Fibroblast of the aortic adventitia (primary cell): ENCODE measurements at places on chromosomes 4 and X. TPM values are rescaled to one million over a fixed set of nuclear protein-coding genes. Genes with fewer than 3 reads are reported as not detected.
A peak's percentile ranks its signal among the peaks of the same experiment; 100 is the strongest.

GRCh38 chr4:140251571-140251970 is 97.6 kb upstream of the MAML3 start:
- DNase-seq: no peak

GRCh38 chrX:127726227-127726626 is 326.0 kb downstream of the ACTRT1 start:
- no peak for DNase-seq

DNA sequence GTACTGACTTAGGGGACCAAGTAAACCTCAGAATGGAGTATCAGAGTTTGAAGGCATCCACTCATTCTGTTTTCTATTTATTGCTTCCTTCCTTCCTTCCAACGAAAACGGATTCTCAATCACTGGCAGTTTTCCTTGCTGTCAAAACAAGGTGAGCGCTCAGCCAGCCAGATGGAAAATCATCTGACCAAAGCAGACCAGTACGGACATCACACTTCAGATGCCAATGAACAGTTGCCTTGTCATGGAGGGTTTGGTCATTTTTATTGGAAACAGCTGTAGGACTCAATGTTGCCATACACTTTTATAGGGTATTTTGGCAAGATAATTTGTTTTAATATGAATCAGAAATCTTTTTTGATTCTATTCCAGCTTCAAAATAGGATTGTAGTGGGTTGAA is 16.6 kb downstream of the GEMIN8 start:
- peak; percentile 42 for DNase-seq

GRCh38 chr4:175651756-175652310 is 160.2 kb downstream of the GPM6A start:
- no peak for DNase-seq

GRCh38 chr4:20591571-20591970 is 108.7 kb upstream of the PACRGL start:
- DNase-seq: no peak

DNA sequence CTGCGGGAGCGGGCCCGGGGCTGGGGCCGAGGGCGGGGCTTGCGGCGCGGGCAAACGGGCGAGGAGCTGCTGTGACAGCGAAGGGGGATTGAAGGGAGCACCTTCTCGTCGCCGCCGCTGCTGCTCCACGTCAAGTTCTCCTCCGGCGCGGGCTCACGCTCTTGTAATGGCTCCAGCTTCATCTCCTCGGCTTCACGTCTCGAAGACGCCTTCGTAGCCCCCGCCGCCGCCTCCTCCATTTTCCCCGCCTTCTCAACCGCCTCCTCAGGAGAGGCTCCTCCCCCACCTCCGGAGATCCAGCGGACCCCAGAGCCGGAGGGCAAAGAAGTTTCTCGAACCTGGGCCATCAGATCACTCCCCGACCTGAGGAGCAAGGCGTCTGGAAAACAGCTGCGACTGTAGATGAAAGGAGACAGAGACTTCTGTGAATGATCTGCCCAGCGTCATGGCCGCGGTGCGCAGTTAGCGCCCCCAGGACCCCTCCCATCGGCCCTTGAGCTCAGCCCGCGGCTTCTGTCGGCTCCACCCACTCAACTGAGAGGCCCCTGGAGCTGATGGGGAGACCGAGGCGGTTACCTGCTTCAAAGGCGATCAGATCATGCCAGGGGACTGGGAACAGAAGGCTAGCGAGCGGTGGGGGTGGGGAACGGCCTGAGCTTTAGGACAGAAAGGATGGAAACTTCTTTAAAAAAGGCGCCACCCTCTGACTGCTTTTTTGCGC is 895 bp downstream of the USP51 start:
- DNase-seq: peak; percentile 19

GRCh38 chr4:74933562-74934015 is 673 bp downstream of the PARM1 start:
- peak; percentile 9 for DNase-seq

- peak; percentile 16 for DNase-seq
Measured at GRCh38 chr4:142449771-142450373, 396.2 kb downstream of the INPP4B start.

GRCh38 chr4:61143461-61143860 is 56.7 kb upstream of the ADGRL3 start:
- DNase-seq: no peak

DNA sequence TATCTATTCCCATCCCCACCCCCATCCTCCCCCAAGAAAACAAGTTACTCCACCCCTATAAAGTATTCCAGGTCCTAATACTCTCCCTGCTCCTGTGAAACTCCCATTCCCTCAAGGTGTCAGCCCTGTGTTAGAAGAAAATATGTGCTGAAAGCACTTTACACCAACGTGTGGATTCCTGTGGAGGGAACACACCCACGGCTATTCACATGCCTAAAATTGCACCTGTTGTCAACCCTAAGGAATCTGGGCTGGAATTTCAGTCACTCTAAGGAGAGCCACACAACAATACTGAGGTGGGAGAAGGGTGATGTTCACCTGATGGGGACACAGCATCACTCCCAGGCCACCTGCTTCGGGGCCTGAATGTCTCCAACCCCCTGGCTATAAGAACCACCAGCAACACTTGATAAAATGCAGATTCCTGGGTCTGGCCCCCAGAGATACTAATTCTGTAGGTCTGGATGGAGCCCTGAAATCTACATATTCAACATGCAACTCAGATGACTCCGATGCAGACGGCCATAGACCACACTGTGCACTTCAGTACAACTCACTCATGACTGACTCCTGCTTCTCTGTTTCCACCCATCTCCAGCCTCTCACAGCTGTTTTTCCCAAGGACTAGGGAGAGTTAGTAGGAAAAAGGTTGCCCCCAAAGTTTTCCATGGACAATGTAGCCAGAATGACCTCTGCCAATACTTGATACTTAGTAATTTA is 15.8 kb downstream of the SCD5 start:
- no peak for DNase-seq

- no peak for DNase-seq
Measured at GRCh38 chr4:3818371-3818770, 52.2 kb downstream of the ADRA2C start.

GRCh38 chrX:134807039-134807729 is 148.9 kb upstream of the PLAC1 start:
- peak; percentile 94 for DNase-seq

DNA sequence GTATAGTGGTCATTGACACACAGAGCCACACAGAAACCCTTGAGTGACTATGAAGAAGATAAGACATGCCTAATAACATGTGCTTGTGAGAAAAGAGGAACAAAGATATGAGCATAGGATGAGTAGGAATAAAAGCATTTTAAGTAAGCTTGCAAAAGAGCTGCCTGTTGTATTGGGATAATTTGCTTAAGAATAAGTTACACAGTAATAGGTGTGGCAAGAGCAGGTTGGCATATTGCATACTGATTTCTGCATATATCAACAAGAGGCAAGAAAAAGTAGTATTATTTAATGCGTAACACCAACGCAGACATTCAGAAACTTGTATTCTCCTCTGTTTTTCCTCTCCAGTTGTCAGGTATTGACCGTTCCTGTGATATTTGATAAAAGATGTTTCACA is 111.5 kb upstream of the UGT8 start:
- no peak for DNase-seq

- DNase-seq: peak; percentile 42
Measured at GRCh38 chr4:119626420-119626819, 2.2 kb downstream of the PDE5A start.

GRCh38 chr4:5789141-5789540 is 78.1 kb downstream of the EVC start:
- DNase-seq: no peak

- DNase-seq: no peak
Measured at GRCh38 chrX:134530845-134531244, 70.9 kb downstream of the HPRT1 start.

DNA sequence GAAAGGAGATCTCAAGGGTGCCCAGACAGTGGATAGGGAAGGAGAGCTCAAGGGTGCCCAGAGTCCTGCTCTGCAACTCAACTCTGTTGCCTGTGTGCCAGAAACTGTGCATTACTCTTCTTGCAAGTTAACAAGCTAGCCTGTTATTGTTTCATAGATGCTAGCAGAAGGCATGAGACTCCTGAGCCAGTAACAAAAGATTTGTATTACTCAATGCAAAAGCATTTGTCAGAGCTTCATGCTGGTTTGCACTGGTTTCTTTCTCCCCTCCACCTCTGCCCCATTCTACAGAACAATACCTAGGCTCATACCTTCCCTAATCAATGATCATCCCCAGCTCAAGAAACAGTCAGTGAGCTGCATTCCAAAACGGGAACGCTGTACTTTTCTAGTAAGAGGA is 124.5 kb upstream of the NEIL3 start:
- DNase-seq: peak; percentile 58

DNA sequence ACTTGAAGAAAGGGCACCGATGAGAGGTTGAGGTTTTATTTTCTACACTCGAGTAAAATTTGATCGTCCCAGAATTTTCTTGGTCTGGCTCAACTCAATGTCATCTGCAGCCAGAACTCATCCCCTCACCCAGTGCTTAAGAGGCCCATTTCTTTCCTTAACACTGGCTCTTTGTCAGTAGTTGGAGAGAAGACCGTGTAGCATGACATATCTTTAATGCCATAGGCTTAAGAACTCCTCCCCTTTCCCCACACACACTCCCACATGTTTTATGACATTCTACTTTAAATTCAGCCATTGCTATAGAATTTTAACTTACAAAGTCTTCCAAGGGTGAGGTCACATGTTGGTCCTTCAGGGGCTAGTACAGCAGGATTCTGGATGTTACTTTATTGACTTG is 44.2 kb upstream of the ZNF827 start:
- DNase-seq: no peak

DNA sequence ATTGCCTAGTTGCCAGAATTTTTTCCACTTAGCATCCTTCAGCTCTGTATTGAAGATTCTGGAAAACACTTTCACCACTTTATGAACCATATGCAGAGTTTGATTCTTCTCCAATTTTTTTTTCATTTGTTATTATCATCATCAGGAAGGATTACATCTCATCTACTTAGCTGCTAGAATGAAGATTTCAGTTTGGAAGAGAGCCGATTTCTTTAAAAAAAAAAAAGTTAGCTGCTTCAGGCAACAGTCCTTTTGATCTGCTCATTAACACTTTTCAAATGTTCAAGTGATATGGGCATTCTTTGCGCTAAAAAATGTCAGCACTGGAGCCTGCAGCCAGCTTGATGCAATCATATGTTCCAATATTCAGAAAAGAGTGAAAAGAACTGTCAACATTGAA is 76.2 kb downstream of the ANTXR2 start:
- DNase-seq: no peak

DNA sequence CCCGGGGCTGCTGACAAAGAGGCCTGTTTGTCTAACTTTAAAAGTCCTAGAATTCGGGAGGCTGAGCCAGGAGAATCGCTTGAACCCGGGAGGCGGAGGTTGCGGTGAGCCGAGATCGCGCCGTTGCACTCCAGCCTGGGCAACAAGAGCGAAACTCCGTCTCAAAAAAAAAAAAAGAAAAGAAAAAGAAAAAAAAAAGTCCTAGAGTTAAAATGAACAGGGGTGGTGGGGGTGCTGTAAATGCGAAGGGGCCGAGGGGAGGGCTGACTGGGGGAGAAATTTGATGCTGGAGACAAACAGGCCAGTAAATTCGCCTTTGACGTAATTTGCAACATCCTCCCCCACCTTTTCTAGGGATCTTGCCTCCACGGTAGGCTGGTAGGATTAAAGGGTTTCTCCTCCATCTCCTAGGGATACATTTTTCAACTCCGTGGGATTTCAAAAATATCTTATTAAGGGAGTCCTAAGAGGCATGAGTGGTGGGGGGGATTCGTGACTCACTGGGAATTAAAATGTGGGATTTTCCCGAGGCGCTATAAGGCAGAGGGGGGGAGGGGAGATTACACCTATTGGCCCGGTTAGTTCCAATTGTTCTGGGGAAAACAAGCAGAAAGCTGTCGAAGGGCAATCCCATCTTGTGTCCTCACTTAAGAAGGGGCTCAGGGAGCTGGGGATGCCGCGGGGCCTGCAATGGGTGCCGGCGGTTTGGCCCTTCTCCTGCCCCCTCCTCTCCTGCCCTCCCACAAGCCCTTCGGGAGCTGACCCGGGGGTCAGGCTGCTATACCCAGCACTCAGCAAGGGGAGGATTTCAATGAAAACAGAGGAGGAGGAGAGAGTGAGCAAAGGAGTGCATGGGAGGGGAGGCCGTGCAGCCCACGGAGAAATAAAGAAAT is 3.0 kb upstream of the BCOR start:
- DNase-seq: no peak

DNA sequence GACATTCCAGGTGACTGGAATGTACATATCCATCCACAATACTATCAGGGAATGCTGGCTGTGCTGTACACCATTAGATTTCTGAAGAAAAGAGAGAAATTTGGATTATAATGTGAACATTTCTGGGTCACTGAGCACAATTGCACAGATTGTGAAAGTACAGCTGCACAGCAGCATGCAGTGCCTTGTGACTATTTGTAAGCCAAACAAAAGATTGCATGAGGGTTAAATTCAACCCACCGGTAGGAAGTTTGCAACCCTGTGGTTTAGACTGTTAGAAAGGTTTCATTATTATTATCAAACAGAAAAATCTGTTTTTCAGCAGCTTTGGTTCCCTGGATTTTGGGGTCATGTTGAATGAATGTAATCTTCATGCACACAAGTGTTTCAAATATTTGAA is 24.5 kb downstream of the DDIT4L start:
- no peak for DNase-seq

- DNase-seq: no peak
Measured at GRCh38 chrX:19727887-19728648, 159.3 kb downstream of the SH3KBP1 start.

DNA sequence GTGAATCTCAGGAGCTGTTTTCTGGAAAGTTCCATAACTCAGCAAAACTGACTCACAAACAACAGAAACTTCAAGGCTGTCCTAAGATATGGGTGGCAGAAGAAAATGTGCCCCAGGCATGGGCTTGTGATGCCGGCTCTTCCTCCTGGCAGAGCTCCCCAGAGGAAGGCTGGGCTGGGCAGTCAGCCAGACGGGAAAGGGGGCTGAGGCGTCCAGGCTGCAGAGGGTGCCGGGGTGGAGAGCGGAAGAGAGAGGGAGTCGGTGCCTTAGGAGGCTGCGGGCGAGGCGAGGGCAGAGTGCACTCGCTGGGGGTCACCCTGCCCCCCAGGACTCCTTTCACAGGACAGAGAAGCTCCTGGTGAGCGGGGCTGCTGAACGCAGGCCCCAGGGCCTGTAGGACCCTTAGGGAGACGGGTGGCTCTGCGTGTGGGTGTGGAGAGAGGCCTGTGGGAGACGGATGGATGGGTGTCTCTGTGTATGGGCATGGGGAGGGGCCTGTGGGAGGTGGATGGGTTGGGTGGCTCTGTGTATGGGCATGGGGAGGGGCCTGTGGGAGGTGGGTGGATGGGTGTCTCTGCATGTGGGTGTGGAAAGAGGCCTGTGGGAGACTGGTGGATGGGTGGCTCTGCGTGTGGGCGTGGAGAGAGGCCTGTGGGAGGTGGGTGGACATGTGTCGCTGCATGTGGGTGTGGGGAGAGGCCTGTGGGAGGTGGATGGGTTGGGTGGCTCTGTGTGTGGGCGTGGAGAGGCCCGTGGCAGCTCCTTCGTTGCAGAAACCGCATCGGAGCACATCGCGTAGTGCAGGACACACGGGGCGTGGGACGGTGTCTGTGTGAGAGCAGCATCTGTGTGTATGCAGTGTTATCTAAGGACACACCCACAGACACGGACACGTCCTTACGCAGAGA is 15.9 kb downstream of the PCGF3 start:
- no peak for DNase-seq

- DNase-seq: no peak
Measured at GRCh38 chrX:57445076-57445475, 146.7 kb upstream of the ZXDB start.

Gene BEX1
- total RNA-seq: 0.36 TPM in 1 of 2 replicates, not detected in the other

Gene SSX2
- total RNA-seq: not detected in 2 replicates

Gene CSN1S1
- not detected in 2 replicates for total RNA-seq

Gene GPC4
- 0.54 and 2.8 TPM in 2 replicates for total RNA-seq

Gene IL1RAPL2
- 0.27 TPM in 1 of 2 replicates, not detected in the other for total RNA-seq

Gene COX7B2
- not detected in 2 replicates for total RNA-seq

Gene ELF4
- total RNA-seq: 9.6 and 16.6 TPM in 2 replicates

Gene ADH1A
- total RNA-seq: 0.27 TPM in 1 of 2 replicates, not detected in the other

Gene F8
- 6.4 and 7.8 TPM in 2 replicates for total RNA-seq

Gene PALLD
- 15.5 and 52.1 TPM in 2 replicates for total RNA-seq
